ENCODE measurements at places on chromosomes 6 and 20.

- no peak for DNase-seq
Measured at GRCh38 chr20:6703047-6703446, 64.4 kb upstream of the BMP2 start.

GRCh38 chr6:144659202-144660182 is 374.4 kb downstream of the UTRN start:
- DNase-seq = no peak

DNA sequence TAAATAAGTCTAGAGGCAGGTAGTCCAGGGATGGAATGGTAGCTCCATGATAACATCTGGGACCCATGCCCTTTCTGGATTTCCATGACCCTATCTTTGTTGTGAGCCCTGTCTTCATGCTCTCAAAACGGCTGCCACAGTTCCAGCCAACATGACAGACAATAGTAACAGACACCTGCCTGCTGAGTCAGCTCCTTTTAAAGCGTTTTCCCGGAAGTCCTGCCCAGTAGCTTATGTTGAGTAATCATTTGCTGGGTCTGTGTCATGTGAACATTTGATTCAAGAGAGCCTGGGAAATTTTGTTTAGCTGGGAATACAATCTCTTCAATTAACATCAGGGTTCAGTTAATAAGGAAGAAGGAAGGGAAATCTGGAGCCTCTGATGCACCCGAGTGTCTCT is 262.2 kb upstream of the SULF2 start:
- no peak for DNase-seq

- peak; percentile 73 for DNase-seq
Measured at GRCh38 chr20:433300-433975, 25.3 kb downstream of the RBCK1 start.

DNA sequence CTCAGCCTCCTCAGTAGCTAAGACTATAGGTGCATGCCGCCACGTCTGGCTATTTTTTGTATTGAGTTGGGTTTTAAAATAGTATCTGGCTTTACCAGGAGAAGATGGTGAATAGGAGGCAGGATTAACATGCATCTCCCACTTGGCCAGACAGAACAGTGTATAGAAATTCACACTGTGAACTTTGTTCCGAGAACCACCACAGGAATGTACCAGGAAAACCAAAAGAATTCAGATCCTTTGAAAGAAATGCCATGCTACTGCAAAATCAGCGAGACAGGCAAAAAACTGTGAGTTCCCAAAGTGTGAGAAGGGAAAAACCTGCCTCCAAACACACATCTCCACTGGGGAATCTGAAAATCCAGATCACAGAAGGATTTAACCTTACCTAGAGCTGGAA is 327.6 kb downstream of the NKAIN2 start:
- DNase-seq = no peak

GRCh38 chr6:144077871-144078270 is 17.5 kb downstream of the SF3B5 start:
- no peak for DNase-seq

DNA sequence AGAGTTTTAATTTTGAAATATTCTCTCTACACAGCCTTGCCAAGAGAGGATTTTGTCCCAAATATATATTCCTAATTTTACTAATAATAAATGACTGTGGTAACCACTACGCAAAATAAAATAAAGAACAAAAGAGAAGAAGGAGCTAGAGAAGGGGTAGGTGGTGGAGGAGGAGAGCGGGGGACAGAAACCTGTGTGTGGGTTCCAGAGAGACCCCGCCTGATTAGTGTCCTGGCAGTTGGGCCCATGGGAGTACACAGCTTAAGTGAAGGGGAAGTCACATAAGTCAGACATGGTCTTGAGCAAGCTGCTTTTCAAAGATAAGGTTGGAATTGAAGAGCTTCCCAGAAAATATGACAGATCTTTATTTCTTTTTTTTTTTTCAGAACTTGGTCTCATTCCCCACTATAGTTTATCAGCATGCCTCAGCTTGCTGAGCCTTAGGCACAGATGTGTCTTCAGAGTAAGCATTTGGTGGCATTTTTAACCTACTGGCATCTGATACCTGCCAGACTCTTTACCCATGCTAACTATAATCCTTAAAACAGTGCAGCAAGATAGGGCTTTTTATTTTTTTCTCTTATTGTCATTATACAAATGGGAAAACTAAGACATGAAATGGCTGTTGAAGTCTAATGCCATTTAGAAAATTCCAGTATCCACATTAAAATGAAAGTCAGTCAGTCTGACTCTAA is 9.6 kb upstream of the RHAG start:
- DNase-seq = no peak

DNA sequence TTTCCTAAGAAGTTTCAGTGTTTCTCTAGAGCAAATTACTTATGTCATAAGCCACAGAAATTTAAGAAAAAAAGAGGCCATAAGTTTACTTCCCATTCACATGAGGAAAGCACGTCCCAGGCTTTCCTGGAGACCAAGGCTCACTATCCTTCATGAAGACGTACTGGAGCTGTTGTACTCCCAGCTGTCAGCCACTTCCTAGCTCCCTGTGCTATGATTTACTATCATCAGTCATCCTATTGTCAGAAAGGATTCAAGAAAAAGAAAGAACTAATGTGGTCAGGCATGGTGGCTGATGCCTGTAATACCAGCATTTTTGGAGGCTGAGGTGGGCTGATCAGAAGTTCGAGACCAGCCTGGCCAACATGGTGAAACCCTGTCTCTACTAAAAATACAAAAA is 337.4 kb upstream of the SOX4 start:
- DNase-seq = no peak

DNA sequence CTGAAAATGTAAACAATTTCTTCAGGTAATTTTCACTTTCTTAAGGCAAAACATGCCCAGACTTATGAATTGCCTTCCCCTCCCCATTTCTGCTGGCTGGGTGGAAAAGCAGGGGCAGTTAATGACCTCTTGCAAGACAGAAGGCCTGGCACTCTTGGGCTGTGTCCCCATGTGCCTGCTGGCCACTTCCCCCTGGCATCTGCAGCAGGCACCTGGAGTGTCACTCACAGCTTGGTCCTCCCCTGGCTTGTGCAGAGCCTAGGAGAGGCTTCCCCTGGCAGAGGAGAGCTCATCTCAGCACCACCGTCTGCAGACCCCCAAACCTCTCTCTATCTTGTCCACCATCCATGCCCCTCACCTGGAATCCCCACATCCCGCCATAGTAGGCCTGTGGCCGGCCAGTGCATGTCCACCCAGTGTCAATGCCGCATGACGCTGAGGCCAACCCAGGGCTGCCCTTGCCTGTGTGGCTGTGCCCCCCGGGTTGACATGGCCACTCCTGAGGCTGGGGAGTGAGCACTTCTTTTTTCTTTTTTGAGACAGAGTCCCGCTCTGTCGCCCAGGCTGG is 83.5 kb upstream of the SLC22A23 start:
- no peak for DNase-seq

GRCh38 chr6:26627843-26628242 is 31.1 kb downstream of the ABT1 start:
- DNase-seq = no peak

DNA sequence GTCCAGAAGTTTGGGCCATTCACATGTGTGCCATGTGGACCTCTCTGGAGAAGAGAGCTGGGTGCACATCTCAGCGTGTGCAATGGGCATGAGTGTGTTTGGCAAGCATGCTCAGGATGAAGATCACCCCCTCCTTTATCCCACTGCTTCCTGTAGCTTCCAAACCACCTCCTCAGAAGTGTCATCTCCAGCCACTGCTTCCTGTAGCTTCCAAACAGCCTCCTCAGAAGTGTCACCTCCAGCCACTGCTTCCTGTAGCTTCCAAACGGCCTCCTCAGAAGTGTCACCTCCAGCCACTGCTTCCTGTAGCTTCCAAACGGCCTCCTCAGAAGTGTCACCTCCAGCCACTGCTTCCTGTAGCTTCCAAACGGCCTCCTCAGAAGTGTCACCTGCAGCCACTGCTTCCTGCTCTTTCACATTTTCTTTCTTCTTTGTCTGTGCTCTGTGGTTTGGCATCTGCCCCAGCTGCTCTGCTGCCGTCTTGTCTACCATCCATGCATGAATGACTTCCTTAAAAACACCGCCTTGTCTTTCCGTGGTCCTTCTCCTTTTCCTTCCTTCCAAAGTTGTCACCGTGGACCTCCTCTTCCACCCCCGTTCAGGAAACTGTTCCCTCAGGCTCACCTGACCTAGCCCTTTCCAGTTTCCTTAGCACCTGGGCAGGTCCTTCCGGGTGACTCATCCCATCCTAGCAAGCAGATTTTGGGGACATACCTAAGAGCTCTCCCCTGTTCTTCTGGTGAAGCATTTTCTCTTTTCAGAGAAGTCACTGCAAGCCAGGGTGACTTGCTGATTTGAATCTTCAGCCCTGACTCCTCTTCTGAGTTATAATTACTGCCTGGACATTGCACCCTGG is 43.5 kb upstream of the TIAM2 start:
- no peak for DNase-seq

DNA sequence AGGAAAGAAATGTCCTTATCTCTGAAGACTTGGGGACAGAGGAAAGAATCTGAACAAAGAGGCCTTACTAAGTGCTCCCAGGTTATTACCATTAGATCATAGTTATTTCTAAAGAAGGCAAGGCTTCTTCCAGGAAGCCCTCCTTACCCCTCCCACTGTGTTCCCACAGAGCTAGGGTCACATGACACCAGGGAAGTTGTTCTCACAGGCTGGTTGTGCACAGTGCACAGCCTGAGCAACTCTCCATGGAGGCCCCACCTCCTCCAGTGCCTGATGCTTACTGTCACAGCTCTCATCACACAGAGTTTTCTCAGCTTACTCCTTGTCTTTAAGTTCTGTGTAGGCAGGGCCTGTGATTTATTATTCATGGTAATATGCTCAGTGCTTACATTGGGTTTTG is 68.9 kb upstream of the SCGN start:
- no peak for DNase-seq

- DNase-seq = no peak
Measured at GRCh38 chr6:101668496-101669030, 275.1 kb downstream of the GRIK2 start.

DNA sequence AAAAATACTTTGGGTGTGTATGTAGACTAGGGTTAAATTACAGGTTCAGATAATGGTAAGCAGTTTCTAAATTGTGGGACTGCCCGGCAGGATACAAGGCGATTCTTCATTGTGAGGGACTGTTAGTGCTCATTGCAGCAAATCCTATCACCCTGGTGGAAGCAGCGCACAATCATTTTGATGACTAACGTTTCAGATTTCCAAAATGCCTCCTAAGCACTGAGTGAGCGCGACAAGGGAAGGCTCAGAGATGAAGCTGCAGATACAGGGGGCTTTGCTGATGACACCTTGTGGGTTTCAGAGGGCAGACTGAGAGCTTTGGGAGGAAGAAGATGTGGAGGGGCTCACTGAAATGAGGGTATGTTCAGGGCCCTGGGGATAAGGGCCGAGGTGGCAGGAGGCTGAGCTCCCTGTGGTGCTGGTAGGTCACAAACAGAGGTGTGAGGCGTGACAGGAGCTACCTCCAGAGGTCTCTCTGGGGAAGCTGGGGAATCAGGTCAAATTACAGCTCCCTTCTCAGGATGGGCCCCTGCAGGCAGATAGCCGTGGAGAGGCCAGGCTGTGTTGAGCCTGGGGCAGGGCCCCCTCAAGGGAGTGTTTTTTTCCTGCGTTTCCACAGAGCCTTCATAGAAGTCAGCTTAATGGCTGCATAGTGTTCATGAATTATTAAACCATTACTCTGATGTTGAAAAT is 84.5 kb upstream of the FYN start:
- no peak for DNase-seq

DNA sequence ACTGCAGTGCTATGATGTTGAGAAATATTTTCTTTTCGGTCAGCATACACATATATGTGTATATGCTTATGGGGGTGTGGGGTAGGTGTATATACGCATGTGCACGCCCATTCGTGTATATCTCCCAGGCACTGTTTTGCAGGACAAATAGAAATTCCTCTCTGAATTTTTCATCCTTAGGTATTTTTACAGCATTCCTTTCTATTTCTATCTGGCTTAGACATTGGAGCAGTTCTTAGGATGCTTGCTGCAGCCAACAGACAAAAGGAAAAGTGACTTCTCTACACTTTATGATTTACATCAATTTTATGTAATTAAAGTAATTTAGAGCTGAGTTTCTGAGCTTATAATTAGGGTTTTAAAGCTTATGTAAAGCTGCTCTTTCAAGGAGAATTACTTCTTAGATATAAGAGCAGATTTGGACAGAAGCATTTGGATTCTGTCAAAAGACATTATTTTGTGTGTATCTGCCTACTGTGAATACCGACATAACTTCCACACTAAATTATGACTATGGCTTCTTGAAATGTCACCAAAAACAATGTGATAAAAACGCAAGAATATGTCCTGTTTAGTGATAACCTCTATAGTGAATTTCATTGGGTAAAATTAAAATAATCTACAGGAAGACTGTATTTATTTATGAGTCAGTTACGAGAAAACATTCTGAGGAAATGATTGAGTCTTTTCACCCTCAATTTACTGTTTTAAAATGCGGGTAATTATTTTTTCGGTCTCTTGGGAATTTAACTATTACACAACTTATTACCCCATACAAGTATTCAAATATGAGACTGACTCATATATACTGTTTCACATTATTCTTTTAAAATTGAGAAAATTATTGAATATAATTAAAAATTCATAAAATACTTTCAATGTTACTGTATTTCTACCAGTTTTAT is 21.3 kb upstream of the CEP43 start:
- no peak for DNase-seq

DNA sequence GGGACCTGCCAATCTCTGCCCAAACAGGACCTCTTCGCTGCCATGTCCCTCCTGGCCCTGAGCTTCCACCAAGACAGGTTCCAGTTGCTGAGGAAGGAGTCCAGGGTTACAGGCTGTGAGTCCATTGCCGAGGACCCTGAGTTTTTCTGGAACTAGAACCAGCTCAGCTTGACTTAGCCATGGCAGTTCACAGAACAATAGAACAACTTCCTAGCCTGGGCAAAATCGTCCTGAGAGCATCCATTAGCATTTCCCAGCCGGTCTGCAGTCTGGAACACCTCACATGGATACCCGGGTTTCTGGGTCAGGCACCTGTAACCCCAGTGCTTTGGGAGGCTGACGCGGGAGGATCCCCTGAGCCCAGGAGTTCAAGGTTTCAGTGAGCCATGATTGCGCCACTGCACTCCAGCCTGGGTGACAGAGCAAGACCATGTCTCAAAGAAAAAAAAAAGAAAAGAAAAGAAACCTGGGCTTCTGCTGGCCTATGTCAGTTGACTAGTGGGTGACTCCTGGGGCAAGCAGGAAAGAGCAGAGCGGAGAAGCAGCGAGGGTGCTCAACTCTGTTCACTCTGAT is 90.3 kb downstream of the TCP11 start:
- DNase-seq = no peak

GRCh38 chr6:141426400-141426980 is 706.2 kb upstream of the GJE1 start:
- no peak for DNase-seq

DNA sequence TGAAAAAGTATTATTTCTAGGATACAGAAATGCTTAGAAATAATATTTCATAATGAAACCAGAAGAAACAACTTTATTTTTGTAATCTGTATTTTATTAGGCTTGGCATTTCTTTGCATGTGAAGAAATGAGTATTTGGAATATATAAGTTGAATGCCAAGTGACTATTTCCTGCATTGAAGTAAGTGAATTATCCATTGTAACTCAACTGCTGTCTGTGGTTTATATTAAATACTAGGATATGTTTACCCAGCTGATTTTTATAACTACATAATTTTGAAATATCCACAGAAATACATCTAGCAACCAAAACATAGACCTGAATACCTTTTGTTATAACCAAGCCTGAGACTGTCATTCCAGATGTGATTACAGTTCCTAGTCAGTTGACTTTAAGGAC is 207.6 kb downstream of the THBS2 start:
- DNase-seq = no peak

Measured in activated CD8-positive, alpha-beta memory T cell treated with anti-CD3 and anti-CD28 coated beads for 4 hours (primary cell).